ENCODE measurements at places on chromosomes 13 and 19. TPM values are rescaled to one million over a fixed set of nuclear protein-coding genes. Genes with fewer than 3 reads are reported as not detected.

The FCAR gene
- total RNA-seq, result 6.7 TPM

DNA sequence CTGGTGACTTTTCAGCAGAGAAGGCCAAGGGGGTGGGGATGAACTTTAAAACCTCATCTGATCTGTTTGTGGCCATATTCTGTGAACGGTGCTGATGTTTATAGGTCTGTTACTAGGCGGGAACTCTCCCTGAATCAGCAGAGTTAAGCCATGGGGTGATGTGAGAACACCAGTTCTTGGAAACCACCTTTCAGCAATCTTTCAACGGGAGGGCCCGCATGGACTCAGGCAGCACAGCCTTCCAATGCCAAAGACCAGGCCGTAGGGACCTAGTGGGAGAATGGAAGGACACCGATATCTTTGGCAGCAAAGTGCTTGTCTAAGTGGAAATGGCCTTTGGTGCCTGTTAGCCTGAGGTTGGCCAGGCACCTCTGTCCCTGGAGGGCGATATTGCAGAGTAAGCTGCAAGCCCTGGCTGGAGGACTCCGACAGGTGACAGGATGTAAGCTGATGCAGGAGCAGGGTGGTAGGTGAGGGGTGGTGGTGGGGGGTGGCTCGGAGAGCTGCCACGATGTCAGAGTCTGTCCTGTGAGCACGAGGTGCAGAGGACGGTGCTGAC, 57.0 kb downstream of the ERCC5 start:
- H3K27ac ChIP-seq, result no peak overlapping the region
- H3K27me3 ChIP-seq, result peaks cover 3% of the 10 kb centered on the region
- H3K36me3 ChIP-seq, result no peaks in the 10 kb centered on the region
- H3K4me1 ChIP-seq, result no peaks in the 10 kb centered on the region
- no peak for DNase-seq
- no peak overlapping the region for H3K4me3 ChIP-seq

The PRKCG gene
- 2.6 TPM for total RNA-seq

The PSG4 gene
- not detected for total RNA-seq
